Left cardiac atrium (tissue), 4 donors: ENCODE measurements at places on chromosomes 16 and 17. TPM values are rescaled to one million over a fixed set of nuclear protein-coding genes. Genes with fewer than 3 reads are reported as not detected.
A peak's percentile ranks its signal among the peaks of the same experiment; 100 is the strongest.

- DNase-seq = no peak
Measured at GRCh38 chr17:41734949-41735313, 488 bp upstream of the HAP1 start.

DNA sequence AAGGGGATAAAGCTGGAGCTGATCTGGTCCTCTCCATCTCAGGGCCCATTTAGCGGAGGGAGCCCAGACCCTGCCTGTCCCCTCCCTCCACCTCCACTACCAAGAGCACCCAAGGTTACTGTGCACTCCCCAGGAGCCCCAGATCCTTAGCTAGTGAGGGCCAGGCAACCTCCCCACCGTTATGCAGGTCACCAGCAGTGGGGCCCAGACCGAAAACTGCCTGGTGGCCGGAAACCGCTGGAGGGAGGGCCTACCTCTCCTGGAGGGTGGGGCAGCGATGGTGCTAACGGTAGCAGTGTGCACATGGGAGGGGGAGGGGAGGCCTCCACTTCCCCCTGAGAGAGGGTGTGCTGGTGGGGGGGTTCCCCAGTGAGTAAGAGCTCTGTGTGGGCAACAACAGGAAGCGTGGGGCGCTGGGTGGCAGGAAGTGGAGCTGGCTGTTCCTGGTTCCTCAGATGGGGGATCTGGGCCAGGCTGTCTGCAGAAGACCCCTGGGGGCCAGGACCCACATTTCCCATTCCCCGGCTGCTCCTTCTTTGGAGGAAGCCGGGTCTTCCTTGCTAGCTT is 4.4 kb downstream of the FMNL1 start:
- DNase-seq = peak; percentile 83

DNA sequence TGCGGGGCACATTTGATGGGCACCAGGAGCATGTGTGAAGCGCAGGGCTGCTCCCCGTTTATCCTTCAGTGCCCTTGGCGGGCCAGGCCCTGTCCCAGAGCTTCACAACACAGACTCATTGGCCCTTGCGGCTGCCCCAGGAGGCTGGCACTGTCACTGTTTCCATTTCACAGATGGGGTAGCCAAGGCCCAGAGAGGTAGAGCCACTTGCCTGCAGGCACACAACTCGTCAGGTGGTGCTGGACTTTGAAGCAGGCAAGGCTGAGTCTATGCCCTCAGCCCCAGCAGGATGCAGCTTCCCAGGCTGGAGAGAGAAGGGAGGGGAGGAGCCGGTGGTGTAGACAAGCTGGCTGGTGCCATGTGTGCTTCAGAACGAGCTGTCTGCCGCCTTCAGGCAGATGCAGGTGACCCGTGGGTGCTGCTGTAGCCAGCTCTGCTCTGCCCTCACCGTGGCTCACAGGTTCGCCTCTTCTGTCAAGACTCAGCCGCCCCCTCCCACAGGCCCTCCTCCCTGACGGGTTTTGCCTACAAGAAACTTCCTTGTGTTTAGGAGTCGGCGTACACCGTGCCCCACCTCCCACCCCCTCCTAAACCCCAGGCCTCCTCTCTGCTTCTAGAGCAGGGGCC is 232.3 kb upstream of the CIBAR2 start:
- DNase-seq = no peak

DNA sequence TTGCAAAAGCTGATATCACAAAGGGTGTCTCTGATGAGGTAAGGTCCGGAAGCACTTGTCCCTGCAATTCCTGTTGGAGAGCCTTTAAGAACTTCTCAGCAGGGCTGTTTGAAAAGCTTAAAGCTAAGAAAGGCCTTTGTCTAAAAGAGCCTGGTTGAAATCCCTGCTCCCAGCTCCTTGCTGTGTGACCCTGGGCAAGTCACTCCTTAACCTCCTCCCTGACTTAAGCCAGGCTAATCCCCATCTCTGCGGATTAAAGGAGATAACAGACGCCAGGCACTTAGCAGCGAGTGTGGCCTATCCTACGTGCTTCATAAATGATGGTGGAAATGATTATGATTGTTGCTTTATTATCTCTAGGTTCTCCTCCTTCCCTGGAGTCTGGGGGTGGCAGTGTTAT is 368.0 kb upstream of the RBFOX1 start:
- no peak for DNase-seq

DNA sequence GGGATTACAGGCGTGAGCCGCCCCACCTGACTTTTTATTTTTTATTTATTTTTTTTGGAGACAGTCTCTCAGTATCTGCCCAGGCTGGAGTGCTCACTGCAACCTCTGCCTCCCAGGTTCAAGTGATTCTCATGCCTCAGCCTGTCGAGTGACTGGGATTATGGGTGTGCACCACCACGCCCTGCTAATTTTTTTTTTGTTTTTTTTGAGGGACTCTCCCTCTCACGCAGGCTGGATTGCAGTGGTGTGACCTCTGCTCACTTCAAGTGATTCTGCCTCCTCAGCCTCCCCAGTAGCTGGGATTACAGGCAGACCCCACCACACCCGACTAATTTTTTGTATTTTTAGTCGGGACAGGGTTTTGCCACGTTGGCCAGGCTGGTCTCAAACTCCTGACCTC is 7.7 kb downstream of the ZNF207 start:
- no peak for DNase-seq

GRCh38 chr16:11142261-11142630 is 113.8 kb downstream of the SOCS1 start:
- no peak for DNase-seq

GRCh38 chr16:81778861-81779535 is at the start of gene PLCG2:
PLCG2 (plus strand) TSS chr16:81779291; CDS start chr16:81785990, 6,699 bp downstream.
- peak; percentile 83 for DNase-seq

- DNase-seq = no peak
Measured at GRCh38 chr17:76946111-76946771, 78.0 kb downstream of the MGAT5B start.

DNA sequence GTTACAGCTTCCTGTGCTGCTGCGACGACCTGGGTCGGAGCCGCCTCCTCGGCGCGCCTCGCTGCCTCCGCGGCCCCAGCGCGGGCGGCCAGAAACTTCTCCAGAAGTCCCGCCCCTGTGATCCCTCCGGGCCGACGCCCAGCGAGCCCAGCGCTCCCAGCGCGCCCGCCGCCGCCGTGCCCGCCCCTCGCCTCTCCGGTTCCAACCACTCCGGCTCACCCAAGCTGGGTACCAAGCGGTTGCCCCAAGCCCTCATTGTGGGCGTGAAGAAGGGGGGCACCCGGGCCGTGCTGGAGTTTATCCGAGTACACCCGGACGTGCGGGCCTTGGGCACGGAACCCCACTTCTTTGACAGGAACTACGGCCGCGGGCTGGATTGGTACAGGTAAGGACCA is 746 bp downstream of the HS3ST2 start:
- DNase-seq = peak; percentile 28

DNA sequence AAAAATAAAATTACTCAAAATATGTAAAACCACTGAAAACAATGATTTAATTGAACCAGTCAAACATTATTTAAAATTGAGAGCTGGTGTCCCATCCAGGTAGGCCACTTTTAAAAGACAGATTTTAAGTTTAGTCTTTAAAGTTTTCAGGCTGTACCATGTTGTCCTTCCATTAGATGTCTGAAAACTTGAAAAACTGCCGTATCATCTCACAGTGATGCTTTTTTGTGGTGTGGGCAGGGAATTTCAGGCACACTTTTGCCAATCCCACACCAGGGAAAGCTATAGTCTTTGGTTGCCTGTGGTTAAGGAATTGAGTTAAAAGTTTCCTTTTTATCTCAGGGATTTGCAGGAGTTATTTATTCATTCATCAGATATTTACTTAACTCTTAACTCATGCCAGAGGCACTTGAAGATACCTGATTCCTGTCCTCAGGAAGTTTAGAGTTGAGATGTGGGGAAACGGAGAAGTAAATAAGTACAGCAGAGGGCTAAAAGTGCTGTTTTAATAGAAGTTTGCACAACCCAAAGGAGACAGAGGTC is 3.2 kb downstream of the SNTB2 start:
- DNase-seq = no peak

DNA sequence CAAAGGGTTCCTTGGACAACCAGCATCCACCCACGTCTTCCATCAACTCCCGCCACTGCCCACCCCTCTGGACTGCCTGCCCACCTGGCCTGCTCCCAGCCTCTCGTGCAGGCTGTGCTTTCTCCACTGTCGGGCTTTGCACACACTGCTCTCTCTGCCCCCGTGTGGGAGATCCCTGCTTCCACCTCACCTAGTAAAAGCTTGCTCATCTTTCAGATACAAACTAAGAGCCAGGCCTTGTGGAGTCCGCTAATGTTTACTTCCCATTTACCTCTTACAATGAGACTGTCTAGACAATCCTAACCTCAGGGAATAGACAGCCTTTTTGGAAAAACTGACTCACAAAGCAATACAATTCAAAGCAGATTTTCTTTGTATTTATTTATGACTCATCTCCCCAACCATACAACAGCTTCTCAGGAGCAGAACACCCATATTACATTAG is 67.6 kb downstream of the USP31 start:
- no peak for DNase-seq

- DNase-seq = peak; percentile 91
Measured at GRCh38 chr17:75872434-75873351, 5.7 kb downstream of the TRIM47 start.

The TBX6 gene
- 0.55 TPM for total RNA-seq

The KRT20 gene
- total RNA-seq = not detected

The IGF2BP1 gene
- total RNA-seq = 0.03 TPM

The JUP gene
- total RNA-seq = 117 TPM

The TUBG1 gene
- total RNA-seq = 54.8 TPM

The ASPA gene
- 3.1 TPM for total RNA-seq
